A549 treated with CpdA at 1 μM for 4 hours (cell line): ENCODE measurements at places on chromosomes 7 and 10. TPM values are rescaled to one million over a fixed set of nuclear protein-coding genes. Genes with fewer than 3 reads are reported as not detected.

CCL26 gene
- total RNA-seq: 7.6 to 14.5 TPM (median 8.5 TPM) in 5 replicates

COL17A1 gene
- total RNA-seq: 2.2 to 3.8 TPM (median 2.7 TPM) in 5 replicates

ZNHIT1 gene
- 73.6 to 100 TPM (median 92.5 TPM) in 5 replicates for total RNA-seq

BMPER gene
- 7.2 to 12.3 TPM (median 8.3 TPM) in 5 replicates for total RNA-seq

CHN2 gene
- total RNA-seq: 0.11 TPM in 1 of 5 replicates, not detected in the others

TMEM229A gene
- total RNA-seq: not detected in 5 replicates

KAZALD1 gene
- 2.2 to 2.9 TPM (median 2.3 TPM) in 5 replicates for total RNA-seq

CCDC172 gene
- total RNA-seq: not detected in 5 replicates

IKZF1 gene
- 0.01 TPM in 1 of 5 replicates, not detected in the others for total RNA-seq

SFRP5 gene
- total RNA-seq: 1.2 to 3.0 TPM (median 2.4 TPM) in 5 replicates

SLC13A1 gene
- not detected in 5 replicates for total RNA-seq

HMX3 gene
- total RNA-seq: not detected in 5 replicates

ATOH7 gene
- 0.17 to 0.48 TPM (median 0.31 TPM) in 5 replicates for total RNA-seq

SLC29A4 gene
- total RNA-seq: 10.0 to 14.9 TPM (median 13.3 TPM) in 5 replicates

GCK gene
- 0.02 TPM in 1 of 5 replicates, not detected in the others for total RNA-seq

C10orf88 gene
- 7.2 to 9.3 TPM (median 8.7 TPM) in 5 replicates for total RNA-seq

C7orf33 gene
- total RNA-seq: not detected in 5 replicates

CLDN3 gene
- total RNA-seq: 1.4 to 3.8 TPM (median 3.1 TPM) in 5 replicates

MUC12 gene
- 15.7 to 22.4 TPM (median 18.7 TPM) in 5 replicates for total RNA-seq

TLL2 gene
- 0.07 to 0.19 TPM (median 0.12 TPM) in 5 replicates for total RNA-seq

STAG3 gene
- total RNA-seq: 0.18 to 0.45 TPM (median 0.26 TPM) in 4 of 5 replicates, not detected in the other

CRYGN gene
- not detected in 5 replicates for total RNA-seq

FEZF1 gene
- total RNA-seq: not detected in 5 replicates
